ENCODE measurements at places on chromosomes 3 and 15.

- DNase-seq: no peak
Observed at GRCh38 chr3:177929310-177929709, 606.9 kb upstream of the KCNMB2 start.

DNA sequence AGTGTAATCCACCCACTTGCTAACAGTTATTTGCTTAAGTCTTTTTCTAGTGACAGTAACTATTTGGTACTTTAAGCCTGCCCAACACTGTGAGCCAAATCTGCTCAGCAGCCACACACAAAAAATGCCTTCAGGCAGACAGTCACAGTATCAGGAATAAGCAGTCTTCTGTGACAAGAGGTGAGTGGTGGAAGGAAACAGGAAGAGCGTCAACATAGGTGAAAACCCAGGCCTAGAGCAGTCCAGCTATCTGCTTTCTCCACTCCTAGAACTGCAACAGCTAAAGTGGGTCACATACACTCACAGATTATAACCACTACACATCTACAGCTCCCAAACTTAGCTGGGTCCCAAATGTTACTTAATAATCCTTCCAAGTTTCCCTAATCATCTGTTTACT is 213.7 kb downstream of the ZBTB20 start:
- DNase-seq: no peak

DNA sequence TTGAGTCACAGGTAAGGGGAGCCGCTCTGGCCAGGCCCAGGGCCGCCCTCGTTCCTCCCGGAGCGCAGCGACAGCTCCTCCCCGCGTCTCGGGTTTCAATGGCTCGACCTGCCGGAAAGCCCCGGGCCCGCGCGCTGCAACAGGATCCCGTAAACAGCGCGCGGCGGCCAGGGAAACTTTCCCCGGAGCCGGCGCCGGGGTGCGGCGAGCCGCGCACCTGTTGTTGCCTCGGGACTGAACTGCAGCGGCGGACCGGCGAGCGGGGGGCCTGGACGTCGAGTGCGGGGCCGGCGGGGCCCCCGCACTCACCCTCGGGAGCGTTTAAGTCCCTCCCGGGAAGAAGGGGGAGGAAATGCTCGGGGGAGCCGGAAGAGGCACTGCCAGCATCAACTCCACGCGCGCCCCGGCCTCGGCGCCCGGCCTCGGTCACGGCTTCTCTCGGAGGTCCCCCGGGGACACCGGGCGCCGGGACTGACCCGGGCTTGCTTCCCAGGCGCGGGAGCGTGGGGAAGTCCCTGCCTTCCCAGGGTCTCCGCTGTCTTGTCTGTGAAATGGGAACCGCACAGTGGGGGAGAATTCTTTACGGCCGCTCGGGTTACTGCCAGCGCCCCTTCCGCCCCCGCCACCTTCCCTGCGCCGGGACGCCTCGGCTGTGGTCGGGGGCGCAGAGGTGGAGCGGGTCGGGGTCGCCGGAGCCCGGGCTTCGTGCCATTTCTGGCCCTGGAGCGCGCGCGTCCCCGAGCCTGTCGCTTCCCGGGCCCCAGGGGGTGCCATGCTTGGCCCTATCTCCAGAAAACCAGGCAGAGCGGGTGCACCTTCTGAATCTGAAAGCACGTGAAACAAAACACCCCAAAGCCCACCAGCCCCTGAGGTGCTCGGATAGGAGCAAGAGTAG is 7.5 kb upstream of the PGPEP1L start:
- DNase-seq: no peak

DNA sequence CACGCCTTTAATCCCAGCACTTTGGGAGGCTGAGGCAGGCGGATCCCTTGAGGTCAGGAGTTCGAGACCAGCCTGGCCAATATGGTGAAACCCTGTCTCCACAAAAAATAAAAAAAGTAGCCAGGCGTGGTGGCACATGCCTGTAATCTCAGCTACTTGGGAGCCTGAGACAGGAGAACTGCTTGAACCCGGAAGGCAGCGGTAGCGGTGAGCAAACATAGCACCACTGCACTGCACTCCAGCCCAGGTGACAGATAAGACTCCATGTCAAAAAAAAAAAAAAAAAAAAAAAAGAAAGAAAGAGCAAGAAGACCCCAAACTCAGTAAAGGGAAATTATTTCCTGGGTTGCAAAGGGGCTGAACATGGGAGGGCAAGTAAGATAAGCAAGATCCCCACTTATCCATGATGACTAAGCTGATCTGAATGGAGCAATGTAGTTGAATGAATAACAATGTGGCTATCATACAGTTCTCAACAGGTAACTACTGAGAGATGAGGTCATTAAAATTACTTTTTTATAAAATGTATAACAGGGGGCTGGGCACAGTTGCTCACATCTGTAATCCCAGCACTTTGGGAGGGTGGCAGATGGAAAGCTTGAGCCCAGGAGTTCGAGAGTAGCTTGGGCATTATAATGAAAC is 46.0 kb downstream of the RBM15B start:
- DNase-seq: no peak

DNA sequence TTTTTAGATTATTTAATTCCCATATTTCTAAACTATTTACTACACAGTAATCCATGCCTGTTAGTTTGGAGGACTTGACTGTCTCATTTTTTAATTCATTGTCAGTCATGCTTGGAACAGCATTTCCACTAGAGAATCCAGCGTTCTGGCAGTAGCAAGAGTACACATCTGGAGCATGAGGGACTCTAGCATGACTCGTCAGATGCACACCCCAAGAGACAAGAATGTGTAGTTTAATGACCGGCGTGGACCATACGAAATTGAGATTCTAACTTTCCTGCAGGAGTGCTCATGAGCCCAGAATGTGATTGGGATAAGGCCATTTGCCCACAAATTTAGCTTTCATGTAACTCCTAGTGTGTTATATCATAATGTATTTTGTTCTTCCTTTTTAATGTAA is 48.9 kb downstream of the ASB7 start:
- no peak for DNase-seq

GRCh38 chr3:24730173-24730572 is 235.5 kb upstream of the THRB start:
- DNase-seq: no peak

DNA sequence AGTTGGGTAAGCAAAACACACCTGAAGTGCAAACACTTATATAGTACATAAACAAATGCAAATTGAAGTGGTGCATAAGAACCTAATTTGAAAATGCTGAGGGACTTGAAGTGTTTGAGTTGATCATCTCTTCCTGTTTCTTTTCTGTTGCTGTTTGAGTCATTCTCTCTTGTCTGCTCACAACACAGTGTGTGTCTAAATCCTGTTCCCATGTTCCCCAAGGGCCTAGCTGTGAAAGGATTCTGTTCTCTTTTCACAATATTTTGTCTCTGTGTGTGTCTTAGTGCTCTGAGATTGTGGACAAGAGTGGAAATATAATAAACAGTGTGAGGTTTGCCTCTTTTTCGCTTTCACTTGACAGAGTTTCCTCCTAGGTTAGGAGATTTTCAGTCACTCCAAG is 6.1 kb downstream of the CD96 start:
- no peak for DNase-seq

- DNase-seq: no peak
Observed at GRCh38 chr15:96359616-96360521, 29.4 kb downstream of the NR2F2 start.

DNA sequence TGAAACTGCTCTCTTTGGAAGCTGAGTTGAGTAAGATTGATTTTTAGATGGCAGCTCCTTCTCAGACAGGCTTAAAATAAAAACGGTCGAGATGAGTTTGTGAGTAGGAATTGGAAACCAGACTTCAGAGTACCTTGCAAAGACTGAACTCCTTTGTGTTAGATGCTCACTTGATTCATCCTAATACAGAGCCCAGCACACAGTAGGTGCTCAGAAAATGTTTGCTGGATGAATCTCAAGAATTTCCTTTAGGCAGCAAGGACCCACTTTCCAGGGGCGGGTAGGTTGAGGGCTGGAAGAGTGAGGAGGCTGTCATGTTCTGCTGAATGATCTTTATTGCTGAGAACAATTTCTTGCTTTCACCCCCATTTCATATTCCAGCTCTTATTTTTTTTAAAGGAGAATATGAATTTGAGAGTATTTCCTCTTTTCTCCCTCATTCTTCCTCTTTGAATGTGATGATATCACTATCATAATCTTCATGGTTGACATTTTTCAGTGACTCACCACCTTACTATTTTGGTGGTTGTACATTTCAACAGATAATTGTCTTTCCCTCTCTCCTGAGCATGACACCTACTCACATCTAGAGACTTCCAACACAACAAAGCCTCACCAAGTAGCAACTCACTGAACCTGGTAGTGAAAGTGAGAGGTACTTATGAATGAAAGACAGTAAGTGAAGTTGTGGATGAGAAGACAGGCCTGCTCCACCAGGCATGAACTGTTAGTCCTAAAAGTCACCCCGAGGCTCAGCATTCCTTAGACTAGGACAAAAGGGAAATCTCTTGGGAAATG is 113.3 kb downstream of the PDCD6IP start:
- no peak for DNase-seq

DNA sequence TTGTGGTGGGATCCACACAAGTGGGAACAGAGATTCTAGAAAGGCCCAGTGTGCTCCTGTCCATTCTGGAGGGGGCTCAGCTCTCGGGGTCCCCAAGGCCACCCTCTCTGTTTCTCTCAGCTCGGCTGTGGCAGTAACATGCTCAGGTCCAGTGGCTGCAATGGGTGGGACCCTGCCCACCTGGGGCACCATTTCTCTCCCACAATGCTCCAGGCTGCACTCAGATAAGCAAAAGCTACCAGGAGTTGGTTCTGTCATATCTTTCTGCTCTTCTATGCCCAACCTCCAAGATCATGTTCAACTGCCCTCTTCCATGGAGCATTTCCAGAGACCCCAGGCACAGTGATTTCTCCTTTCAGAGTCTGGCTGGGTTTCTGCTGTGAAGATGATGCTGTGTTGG is 40.8 kb downstream of the ITGA11 start:
- no peak for DNase-seq

GRCh38 chr3:137760341-137761098 is 3.6 kb upstream of the SOX14 start:
- no peak for DNase-seq

- peak; percentile 41 for DNase-seq
Observed at GRCh38 chr3:47664519-47664918, 85.9 kb upstream of the CSPG5 start.

- peak; percentile 64 for DNase-seq
Observed at GRCh38 chr15:47523681-47524475, 193.4 kb upstream of the SEMA6D start.

- DNase-seq: no peak
Observed at GRCh38 chr3:105755121-105755886, 113.5 kb downstream of the CBLB start.

GRCh38 chr15:72379856-72380430 is 4.1 kb upstream of the HEXA start:
- no peak for DNase-seq

DNA sequence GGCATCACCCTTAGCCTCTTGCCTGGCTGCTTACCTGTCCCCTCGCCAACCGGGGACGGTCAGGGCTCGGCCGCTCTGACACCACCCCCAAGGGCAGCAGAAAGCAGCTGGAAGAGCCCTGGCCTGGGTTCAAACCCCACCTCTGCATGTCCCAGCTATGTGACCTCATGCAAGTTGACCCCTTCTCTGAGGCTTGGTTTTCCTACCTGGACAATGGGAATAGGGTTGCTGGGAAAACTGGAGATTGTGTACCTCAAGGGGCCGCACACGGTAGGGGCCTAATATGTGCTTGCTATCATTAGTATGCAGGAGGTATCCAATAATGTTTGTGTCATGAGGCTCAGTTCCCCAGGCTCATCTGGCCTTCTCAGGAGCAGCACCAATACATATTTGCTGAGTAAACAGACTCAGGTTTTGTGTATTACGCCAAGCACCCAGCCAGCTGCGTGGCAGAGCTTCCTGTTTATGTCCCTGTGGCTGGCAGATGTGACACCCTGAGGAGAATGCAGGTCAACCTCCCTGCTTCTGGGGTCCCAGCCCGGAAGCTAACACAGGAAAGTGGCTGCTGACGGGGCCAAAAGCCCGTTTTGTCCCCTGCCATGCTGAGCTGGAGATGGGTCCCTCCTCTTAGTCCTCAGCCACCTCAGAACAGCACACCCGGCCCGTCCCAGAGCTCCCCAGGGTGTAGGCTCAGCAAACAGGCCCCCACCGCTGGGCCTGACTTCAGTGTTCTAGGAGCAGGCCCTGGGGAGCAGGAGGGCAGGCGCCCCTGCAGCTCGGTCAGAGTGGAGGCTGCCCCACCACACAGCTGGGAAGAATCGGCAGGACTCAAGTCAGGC is 29.7 kb downstream of the PLXND1 start:
- DNase-seq: no peak

- no peak for DNase-seq
Observed at GRCh38 chr15:101394654-101395053, 94.9 kb downstream of the PCSK6 start.

GRCh38 chr3:88773766-88774165 is 333.7 kb upstream of the EPHA3 start:
- no peak for DNase-seq

DNA sequence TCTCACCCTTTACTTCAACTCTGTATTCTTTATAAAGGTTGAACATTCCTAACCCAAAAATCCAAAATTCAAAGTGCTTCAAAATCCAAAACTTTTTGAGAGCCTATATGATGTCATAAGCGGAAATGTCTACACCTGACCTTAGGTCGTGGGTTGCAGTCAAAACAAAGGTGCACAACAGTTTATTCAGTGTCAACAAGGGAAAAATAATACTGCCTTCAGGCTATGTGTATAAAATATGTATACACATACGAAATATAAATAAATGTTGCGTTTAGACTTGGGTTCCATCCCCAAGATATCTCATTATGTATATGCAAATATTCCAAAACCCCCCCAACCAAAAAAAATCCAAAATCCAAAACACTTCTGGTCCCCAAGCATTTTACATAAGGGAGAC is 90.9 kb downstream of the STAG1 start:
- no peak for DNase-seq

- DNase-seq: peak; percentile 92
Observed at GRCh38 chr3:14371573-14372474, 30.6 kb upstream of the SLC6A6 start.

DNA sequence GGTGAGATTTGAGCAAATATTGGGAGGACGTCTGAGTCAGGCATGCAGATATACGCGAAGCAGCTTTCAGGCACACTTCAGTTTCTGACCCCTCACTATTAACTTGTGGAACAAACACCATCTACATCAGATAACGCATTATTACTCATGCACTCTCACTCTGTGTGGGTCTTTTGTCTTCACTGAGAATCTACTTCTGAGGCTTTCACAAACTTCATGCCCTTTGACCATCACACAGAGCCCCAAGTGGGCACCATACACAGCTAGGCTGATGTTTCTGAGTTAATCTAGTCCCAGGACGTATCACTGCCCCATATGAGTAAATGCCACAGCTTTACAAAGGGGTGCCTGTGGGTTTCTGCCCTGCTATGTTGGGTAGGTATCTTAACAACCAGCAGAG is 39.6 kb upstream of the IP6K2 start:
- no peak for DNase-seq

DNA sequence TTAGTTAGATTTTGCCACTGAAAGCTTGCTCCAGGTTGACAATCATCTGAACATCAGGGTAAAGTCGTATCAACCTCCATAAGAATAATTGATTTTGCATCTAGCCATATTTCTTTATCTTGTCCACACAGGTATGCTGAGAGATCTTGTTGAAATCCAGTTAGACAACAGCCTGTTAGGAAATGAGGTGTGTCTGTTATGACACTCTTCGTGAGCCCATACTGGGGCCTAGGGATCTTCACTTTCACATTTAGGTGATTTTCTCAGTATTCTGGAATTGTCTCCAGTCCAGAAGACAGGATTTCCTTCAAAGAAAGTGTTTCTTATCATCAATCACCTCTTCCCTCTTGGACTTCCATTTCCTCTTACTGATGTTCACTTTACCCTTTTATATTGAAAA is 18.1 kb downstream of the DNAJB11 start:
- DNase-seq: peak; percentile 12

Data from erythroblast (primary cell).